ENCODE measurements at places on chromosomes 13 and 19.

DNA sequence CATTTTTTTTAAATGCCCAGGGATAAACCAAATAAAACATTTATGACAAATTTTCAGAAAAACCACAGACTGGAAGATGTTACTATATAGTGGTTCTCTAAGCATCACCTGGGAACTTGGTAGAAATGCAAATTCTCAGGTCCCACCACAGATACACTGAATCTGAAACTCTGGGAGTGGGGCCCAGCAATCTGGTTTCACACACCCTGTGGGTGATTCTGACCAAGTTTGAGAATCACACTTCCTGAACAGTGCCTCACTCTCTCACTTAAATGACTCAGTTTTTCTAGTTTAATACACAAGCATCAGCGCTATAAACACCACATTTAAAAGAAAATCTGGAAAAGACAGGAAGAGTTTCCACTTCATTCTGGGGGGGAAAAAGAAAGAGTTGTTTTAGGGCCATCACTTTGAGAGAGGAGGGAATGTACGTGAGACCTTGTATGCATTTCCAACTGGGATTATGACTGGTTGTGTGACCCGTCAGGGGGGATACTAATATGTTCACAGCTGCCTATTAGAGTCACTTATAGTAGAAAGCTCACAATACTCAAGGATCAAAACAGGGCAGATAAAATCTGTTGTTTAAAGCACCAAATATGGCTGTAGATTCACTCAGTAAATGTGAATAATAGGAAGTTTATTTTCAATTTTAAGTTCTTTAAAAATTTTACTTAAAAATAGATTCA, 567.7 kb downstream of the GPC6 start:
- DNase-seq = no peak

- no peak for DNase-seq
These were observed 31.3 kb upstream of the CEBPA start for GRCh38 chr19:33333642-33334041.

GRCh38 chr13:20360041-20360491, 127.9 kb upstream of the GJB6 start:
- DNase-seq = no peak

DNA sequence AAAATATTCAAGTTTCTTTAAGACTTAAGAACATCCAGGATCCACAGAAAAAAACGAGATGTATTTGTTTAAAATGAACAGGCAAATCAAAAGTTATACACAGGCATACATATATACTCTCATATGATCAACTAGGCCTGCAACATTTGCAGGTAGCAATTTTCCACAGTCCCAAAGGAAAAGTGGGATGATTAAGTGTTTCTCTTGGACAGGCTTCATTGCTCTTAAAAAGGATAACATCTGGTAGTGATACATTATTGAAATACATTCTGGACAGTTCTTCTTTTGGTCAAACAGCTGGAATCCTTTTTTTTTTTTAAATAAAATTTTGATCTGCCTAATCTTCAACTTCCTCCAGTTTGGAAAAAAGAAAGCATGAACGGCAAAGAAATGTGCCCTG, 114.8 kb upstream of the TDRD3 start:
- no peak for DNase-seq

DNA sequence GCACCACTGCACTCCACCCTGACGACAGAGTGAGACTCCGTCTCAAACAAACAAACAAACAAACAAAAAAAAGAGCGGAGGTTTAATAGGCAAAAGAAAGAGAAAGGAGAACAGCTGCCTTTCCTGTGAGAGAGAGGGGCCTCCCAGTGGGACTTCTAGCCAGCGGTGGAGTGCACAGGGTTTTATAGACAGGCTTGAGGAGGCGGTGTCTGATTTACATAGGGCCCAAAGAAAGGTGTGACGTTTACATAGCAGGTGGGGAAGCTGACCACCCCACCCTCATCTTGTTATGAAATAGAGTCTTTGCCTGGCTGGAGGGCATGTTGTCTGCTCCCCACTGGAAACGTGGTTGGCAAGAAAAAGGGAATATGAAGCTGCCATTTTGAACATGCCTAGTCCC, 106.0 kb upstream of the CSNK1A1L start:
- DNase-seq = no peak

- no peak for DNase-seq
These were observed 271.4 kb downstream of the NALCN start for GRCh38 chr13:101144808-101145419.

- DNase-seq = no peak
These were observed 31.6 kb downstream of the USP12 start for GRCh38 chr13:27140060-27140459.
